ENCODE measurements at places on chromosomes 16 and 17. TPM values are rescaled to one million over a fixed set of nuclear protein-coding genes. Genes with fewer than 3 reads are reported as not detected.

CLEC18B gene
- total RNA-seq = 1.7 TPM

ARHGDIG gene
- total RNA-seq = not detected

GRCh38 chr16:69195369-69196029, 8.5 kb downstream of the SNTB2 start:
- peaks cover 10% of the 10 kb centered on the region for H3K4me1 ChIP-seq
- H3K27ac ChIP-seq = no peak overlapping the region

DNA sequence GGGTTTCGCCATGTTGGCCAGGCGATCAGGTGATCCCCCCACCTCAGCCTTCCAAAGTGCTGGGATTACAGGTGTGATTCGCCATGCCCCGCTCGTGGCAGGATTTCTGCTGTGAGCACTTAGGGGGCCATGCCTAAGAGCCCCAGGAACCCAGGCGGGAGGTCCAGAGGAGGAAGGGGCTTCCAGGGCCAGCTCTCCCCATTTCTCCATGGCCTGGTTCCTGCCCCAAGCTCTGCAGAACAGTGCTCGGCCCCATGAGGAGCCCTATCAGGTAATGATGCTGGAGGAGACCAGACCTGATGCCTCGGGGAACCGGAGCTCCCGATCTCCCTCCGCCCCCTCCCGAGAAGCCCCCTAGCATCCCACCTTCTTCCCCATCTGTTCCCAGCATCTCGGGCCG, 53.6 kb downstream of the RMI2 start:
- H3K36me3 ChIP-seq = no peaks in the 10 kb centered on the region
- peaks cover 4% of the 10 kb centered on the region for H3K4me1 ChIP-seq
- H3K4me3 ChIP-seq = no peak overlapping the region
- DNase-seq = no peak
- H3K27ac ChIP-seq = no peak overlapping the region
- H3K27me3 ChIP-seq = peaks cover 2% of the 10 kb centered on the region

GRCh38 chr16:67419502-67419901, 3.2 kb upstream of the ZDHHC1 start:
- no peak overlapping the region for H3K4me3 ChIP-seq
- no peak for DNase-seq
- H3K4me1 ChIP-seq = peaks cover 6% of the 10 kb centered on the region
- no peak overlapping the region for H3K27ac ChIP-seq

DNA sequence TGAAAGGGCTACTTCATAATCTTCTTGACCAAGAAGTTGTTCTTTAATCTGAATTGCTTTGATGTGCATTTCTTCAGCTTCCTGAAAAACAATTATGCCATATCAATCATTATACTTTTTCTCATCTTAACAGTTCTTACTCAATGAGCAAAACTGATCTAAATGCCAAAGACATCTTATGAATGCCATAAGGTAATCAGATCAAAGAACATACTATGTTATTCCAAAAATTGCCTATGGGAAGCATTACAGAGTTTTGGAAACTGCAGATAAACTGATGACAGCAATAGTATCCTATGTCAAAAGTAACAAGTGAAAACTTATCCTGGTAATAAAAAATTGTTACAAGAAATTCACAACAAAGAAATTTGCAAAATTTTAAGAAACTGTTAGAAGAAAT, 29.7 kb downstream of the CHCT1 start:
- no peak overlapping the region for H3K27ac ChIP-seq
- H3K4me1 ChIP-seq = no peaks in the 10 kb centered on the region

KRTAP1-1 gene
- not detected for total RNA-seq

DNA sequence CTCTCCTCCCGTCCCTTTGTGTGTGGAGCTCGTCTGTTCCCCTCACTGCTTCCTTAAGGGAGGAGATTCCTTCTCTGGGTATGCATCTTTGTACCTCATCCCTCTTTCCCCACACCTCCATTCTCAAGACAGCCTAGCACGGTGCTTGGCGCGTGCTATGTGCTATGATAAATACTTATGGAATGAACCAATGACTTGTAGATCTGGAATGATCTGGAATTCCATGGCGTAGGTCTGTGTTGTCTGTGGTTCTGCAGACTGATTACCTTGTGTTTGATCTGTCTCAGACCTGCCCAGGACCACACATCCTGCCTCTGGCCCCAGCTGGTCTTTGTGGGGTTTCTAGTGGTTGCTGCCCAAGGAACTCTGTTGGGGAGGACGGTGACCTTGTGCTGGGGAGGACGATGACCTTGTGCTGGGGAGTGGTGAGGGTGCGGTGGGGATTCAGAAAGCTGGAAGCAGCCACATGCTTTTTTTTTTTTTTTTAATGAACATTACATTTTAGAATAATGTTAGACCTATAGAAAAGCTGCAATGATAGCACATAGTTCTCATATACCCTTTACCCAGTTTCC, 33.5 kb upstream of the ETV4 start:
- no peaks in the 10 kb centered on the region for H3K36me3 ChIP-seq
- H3K4me1 ChIP-seq = peaks cover 16% of the 10 kb centered on the region
- DNase-seq = no peak
- H3K27ac ChIP-seq = peak overlapping the region; percentile 1
- no peak overlapping the region for H3K4me3 ChIP-seq

DNA sequence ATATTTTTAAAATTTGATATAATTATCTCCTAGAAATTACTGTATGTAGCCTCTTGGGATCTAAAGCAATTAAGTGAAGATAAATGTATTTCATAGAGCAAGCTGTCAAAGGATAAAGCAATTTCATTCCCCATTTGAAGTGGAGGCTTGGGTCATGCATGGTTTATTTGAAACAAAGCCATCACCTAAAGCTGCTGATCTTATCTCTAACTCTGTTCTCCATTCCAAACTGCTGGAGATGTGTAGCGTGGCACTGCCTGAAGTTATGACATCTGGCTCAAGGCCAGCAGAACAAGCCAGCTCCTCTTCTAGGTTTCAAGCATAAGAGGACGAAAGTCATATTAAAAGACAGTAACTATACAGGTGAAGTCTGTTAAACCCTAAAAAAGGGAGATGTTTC, 83.9 kb downstream of the HIC1 start:
- H3K4me3 ChIP-seq = no peak overlapping the region
- no peak for DNase-seq
- peaks cover 8% of the 10 kb centered on the region for H3K36me3 ChIP-seq
- no peaks in the 10 kb centered on the region for H3K27me3 ChIP-seq
- H3K4me1 ChIP-seq = peaks cover 20% of the 10 kb centered on the region

All from activated naive CD8-positive, alpha-beta T cell treated with anti-CD3 and anti-CD28 coated beads, Interleukin-2, amount 10 ng/mL, durations not matched to agents 7 days and 5 days (primary cell).